ENCODE measurements at places on chromosomes 5 and 9. TPM values are rescaled to one million over a fixed set of nuclear protein-coding genes. Genes with fewer than 3 reads are reported as not detected.

The SLC9A3 gene
- total RNA-seq, result 4.3 TPM

The CCL19 gene
- not detected for total RNA-seq

The TMEM171 gene
- total RNA-seq, result not detected

The PCDHB12 gene
- total RNA-seq, result 0.32 TPM

The GFI1B gene
- total RNA-seq, result 0.85 TPM

The DMRTA1 gene
- 5.5 TPM for total RNA-seq

The CD274 gene
- total RNA-seq, result 1.9 TPM

The LTC4S gene
- 7.8 TPM for total RNA-seq

The LCN15 gene
- not detected for total RNA-seq

The C9orf153 gene
- total RNA-seq, result 1.6 TPM
